ENCODE measurements at places on chromosomes 12 and 14. TPM values are rescaled to one million over a fixed set of nuclear protein-coding genes. Genes with fewer than 3 reads are reported as not detected.

The GPX2 gene
- total RNA-seq = not detected

The AGAP2 gene
- 11.5 TPM for total RNA-seq

The GPRC5A gene
- 23.8 TPM for total RNA-seq

GRCh38 chr12:121582583-121583333 is 1.9 kb upstream of the KDM2B start:
- DNase-seq = no peak

GRCh38 chr12:87801860-87802720 is 227.1 kb downstream of the C12orf50 start:
- no peak for DNase-seq

GRCh38 chr12:608921-609320 is 54.3 kb downstream of the NINJ2 start:
- no peak for DNase-seq
